ENCODE measurements at places on chromosomes 7 and 10.
A peak's percentile ranks its signal among the peaks of the same experiment; 100 is the strongest.

DNA sequence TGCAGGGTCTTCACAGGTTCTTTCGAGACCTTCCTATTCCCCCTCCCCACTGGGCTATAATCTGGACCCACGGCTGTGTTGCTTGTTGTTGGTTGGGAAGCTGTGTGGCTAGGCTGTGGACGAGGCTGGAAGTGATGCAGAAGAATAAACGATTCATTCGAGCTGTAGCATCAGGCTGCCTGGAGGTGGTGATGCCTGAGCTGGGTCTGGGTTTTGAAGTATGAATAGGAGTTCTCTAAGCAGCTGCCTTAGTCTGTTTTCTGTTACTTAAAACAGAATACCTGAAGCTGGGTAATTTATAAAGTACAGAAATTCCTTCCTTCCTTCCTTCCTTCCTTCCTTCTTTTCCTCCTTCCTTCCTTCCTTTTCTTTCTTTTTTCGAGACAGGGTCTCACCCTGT is 126.5 kb upstream of the ZEB1 start:
- DNase-seq, result no peak

DNA sequence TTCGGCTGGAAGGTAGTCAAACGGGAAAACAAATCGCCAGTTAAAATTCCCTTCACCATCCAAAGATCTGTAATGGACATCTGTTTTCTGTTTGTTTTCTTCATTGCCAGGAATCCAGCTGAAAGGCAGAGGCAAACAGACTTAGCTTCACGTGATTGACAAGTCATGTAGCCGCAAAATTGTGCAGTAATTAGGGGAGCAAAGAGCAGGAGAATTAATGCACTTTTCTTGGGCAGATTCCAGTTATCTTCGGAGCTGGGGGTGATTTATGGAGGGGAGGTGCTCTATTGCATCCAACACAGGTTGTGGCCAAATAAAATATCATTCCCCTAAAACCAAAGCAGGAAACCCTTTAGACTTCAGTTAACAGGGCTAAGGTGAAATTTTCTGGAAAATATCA is 162.2 kb downstream of the MYOF start:
- no peak for DNase-seq

GRCh38 chr7:22725585-22725984 is 1.4 kb upstream of the IL6 start:
- DNase-seq, result no peak

- no peak for DNase-seq
These were observed 7.7 kb downstream of the UBTD1 start for GRCh38 chr10:97506199-97506991.

DNA sequence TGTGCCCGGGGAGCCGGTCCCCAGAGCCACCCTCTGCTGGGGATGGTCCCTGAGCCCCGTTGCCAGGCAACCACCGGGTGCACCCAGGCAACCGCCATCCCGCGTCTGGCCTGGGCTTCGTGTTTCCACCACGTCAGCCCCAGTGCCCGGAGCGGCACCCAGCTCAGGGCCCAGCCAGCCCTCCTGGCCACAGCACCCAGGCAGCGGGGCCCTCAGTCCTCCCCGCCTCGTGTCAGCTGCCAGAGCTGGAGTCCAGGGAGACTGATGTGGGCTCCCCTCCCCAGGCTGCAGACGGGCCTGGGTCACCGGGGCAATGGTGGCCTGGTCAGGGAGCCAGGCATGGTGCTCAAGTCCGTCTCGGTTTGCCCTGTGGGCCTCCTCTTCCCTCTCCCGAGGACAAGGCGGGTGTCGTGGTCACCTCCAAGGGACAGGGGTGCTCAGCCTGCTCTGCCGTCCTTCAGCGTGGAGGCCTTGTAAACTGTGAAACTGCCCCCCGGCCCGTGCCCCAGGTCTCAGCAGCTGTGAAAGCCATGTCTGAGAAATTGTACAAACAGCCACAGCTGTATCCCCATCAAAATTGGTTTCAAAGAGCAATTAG is 72.5 kb downstream of the MICALL2 start:
- DNase-seq, result no peak

GRCh38 chr10:59104186-59104585 is 72.3 kb upstream of the PHYHIPL start:
- no peak for DNase-seq

- no peak for DNase-seq
These were observed 29.4 kb upstream of the HNRNPH3 start for GRCh38 chr10:68302503-68302823.

GRCh38 chr7:71470830-71471229 is 338.9 kb downstream of the GALNT17 start:
- DNase-seq, result no peak

- no peak for DNase-seq
These were observed 25.4 kb upstream of the TNKS2 start for GRCh38 chr10:91772869-91773268.

- DNase-seq, result peak; percentile 72
These were observed 852.0 kb upstream of the PHF14 start for GRCh38 chr7:10121631-10122030.

- DNase-seq, result no peak
These were observed 282.1 kb downstream of the KCND2 start for GRCh38 chr7:120554960-120555571.

DNA sequence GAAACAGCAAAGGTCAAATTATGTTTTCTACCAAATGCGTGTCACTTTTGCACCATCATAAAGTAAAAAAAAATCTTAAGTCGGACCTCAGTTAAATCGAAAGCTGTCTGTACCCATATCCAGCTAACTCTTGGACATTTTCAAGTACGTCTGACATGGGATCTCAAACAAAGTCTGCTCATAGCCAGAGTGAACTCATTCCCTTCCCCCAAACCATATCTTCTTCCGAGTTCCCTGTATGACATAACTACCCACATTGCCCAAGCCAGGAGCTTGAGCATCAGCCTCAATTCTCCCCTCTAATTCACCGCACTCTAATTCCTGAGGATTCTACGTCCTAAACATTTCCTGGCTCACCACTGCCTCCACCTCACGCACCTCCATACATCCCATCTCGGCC is 44.8 kb upstream of the TARP start:
- DNase-seq, result no peak

DNA sequence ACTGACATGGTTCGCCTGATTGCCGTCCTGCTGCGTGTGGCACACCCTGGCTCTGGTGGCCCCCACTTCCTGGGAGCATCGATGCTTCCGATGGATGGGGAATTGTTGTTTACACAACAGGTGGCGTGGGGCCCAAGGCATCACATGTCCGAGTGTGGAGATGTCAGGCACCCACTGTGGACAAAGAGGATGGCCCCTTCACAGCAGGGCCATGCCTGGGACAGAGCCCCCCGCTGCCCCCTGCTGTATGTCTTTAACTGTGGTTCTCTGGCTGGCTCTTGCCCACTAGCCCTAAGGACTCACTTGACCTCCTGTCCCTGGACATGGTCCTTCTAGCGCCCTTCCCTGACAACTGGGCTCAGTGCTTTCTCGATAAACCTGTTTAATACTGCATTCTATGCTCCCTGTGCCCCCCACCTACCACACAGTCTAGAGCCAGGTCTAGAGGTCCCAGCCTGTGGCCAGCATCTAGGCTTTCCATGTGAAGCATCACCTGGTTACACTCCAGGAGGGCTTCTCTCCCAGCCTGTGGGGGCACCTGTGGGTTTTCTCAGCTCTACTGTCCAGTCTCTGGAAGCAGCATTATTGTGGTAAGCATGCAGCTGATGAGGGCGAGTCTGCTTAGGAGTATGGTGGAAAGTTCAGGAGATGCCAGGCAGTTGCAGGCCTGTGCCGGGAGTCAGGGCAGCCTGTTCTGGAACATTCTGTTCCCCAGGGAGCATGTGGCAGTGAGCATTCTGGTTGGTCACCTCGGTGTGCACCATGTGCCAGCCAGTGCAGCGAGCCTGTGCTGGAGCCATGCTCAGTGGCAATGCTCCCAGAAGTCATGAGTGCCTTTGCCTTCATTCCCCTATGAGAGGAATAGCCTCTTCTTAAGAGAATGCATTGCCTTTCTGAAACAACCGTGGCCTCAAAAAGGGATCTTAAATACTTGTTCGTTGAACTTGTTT is 10.4 kb downstream of the ADCY1 start:
- no peak for DNase-seq

GRCh38 chr10:17208476-17208875 is 7.0 kb upstream of the TRDMT1 start:
- no peak for DNase-seq

DNA sequence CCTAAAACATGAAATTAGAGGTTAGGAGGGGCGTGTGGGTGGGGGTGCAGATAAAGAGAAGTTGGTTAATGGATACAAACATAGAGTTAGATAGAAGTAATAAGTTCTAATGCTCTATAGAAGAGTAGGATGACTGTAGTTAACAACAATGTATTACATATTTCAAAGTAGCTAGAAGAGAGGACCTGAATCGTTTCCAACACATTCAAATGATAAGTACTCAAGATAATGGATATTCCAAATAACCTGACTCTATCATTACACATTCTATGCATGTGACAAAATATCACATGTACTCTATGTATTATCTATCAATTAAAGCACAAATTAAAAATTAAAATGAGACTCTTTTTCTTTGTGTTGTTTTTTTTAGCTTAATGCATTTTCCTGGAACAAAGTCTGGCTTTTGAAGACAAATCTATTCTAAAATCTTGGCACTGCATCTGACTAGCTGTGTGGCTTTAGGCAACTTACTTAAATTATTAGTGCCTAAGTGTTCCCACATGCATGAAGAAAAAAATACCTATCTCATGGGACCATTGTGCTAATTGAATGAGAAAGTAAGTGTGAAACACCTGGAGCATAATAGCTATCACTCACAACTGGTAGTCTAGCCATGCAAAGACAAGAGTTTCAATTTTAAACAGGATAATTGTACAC is 75.7 kb downstream of the SEMA3C start:
- peak; percentile 73 for DNase-seq

DNA sequence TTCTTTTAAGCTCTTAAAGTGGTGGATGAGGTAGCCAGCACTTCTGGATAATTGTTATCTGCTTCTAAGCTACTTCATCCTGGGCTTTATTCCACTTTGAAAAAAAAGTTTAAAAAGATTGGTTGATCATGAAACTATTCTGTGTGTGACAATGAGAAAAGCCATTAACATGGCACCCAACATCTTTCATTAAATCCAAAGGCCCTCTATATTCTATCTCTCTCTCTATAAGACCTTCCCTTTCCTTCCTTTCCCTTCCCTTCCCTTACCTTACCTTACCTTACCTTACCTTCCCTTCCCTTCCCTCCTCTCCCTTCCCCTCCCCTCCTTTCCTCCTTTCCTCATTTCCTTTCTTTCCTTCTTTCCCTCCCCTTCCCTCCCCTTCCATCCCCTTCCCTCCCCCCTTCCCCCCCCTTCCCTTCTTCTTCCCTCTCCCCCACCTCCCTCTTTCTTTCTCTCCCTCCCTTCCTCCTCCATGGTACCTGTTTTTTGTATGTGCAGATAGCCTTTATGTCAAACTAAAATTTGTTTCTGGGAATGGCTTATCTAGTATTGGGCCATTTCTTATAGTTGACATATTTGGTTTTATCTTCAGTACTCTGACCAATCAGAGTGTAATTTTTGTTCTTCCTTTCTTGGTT is 218.7 kb downstream of the DKK1 start:
- no peak for DNase-seq

GRCh38 chr7:151185762-151186639 is 1.0 kb downstream of the ASB10 start:
- no peak for DNase-seq

GRCh38 chr7:28956608-28957063 is 1.5 kb downstream of the TRIL start:
- no peak for DNase-seq

- DNase-seq, result no peak
These were observed at the start of gene SFRP5 for GRCh38 chr10:97771913-97772823. Gene SFRP5, minus strand, starts transcription at chr10:97771999. Its CDS starts 166 bp downstream, at chr10:97771833.

- no peak for DNase-seq
These were observed 445.6 kb downstream of the DPP6 start for GRCh38 chr7:154497751-154498150.

- DNase-seq, result no peak
These were observed 12.4 kb downstream of the BUB3 start for GRCh38 chr10:123166618-123167017.

DNA sequence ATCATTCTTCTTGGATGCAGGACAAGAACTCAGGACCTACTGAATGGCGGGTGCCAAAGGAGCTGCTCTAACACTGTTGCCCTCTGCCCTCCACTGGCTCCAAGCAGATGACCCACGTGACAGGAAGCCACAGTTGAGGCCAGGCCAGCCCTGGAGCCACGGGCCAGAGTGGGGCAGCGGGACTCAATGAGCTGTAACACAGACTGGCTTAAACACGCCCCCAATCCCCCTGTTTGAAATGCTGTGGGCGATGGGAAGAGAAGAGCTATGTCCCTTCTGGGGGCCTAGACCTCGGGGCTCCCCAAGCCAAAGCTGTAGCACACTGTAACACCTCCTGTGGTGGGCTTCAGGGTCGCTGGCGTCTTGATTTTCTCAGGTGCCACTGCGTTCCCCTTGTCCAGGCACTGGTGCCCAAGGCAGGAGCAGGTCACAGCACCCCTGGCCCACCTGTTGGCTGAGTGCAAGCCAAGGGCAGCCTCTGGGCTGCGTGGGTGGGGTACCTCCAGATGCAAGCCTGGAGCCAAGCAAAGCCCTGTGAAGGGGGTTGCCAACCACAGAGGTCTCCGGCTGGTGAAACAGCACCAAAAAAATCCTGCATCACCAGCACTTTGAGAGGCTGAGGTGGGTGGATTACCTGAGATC is 18.6 kb upstream of the ZMIZ2 start:
- DNase-seq, result no peak

- no peak for DNase-seq
These were observed 49.6 kb upstream of the TOMM7 start for GRCh38 chr7:22872096-22872807.

DNA sequence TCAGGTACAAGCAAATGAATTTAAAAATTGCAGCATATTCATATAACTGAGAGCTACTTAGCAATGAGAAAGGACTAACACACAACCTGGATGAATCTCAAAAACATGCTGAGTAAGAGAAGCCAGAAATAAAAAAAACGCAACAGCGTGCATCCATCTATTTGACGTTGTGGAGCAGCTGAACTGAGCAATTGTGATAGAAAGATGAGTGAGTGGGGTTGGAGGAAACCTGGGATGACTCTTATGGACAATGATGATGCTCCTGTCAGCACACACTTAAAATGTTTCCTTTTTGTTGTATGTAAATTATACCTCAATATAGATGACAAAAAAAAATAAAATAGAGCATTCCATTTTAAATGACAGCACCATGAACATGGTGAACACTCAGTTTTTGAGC is 36.0 kb upstream of the AKR1E2 start:
- no peak for DNase-seq

All from NCI-H1436 treated with DMSO at 0.1 percent for 48 hours (cell line).